ENCODE measurements at places on chromosomes 5 and 9.
A peak's percentile ranks its signal among the peaks of the same experiment; 100 is the strongest.

DNA sequence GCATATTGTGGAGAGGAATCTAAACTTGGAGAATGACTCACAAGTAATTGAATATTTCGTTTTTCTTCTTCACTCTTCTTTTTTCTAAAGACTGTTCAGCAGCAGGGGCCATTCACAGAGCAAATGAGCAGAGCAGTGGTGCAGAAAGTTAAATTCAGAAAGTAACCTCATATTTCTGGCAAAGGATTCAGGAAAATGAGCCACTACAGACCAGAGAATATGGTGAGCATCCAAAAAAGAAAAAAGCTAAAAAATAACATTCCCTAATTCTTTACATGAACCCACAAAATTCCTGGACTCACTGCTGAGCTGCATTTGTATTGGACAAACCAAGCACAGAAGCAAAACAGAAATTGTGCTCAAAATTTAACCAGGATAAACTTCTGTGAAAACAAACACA, 1486.8 kb upstream of the C9orf72 start:
- no peak for DNase-seq

DNA sequence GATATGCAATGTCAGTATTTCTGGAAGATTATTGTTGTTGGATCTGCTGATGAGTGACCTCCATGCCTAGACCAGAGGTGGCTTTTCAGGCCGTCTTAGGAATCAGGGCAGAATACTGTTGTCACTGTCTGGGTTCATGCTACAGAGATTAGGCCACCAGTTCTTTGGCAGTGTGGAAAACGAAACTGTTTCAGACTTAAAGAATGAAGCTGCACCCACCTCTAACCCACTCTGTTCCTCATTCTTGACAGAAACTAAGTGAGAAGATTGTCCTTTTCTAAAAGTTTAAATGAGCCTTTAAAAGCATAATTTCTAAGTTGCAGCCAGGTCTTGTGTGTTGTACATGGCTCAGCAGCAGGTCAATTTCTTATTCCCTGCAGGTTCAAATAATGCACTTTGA, 444.3 kb downstream of the ENC1 start:
- DNase-seq: no peak

DNA sequence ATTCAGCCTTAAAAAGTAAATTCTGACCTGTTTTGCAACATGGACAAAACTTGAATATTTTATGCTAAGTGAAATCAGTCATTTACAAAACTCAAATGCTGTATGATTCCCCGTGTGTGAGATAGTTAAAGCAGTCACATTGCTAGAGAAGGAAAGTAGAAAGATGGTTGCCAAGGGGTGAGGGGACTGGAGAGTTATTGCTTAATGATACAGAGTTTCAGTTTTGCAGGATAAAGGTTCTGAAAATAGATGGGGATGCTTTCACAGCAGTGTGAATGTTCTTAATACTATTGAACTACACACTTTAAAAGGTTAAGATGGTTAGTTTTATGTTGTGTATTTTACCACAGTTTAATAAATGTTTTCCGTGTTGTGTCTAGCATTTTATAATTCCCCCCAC, 51.2 kb downstream of the SGCD start:
- no peak for DNase-seq

DNA sequence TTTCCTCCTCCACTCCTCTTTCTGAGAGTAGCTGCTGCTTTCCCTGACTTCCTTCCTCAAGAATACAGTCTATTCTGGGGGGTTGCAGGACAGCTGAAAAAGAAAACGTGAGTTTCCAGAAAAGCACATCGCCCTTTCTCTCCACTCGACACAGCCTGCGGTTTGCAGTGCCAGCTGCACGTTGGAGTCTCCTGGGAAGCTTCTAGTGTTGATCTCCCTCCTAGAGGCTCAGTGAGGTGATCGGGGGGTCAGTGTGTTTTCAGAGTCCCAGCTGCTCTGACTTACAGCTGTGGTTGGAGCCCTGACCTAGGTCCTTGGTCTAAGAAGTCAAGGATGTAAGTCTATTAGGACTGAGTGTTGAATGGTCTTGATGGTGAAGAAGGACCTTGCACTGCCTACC, 25.0 kb upstream of the SUSD3 start:
- DNase-seq: no peak

DNA sequence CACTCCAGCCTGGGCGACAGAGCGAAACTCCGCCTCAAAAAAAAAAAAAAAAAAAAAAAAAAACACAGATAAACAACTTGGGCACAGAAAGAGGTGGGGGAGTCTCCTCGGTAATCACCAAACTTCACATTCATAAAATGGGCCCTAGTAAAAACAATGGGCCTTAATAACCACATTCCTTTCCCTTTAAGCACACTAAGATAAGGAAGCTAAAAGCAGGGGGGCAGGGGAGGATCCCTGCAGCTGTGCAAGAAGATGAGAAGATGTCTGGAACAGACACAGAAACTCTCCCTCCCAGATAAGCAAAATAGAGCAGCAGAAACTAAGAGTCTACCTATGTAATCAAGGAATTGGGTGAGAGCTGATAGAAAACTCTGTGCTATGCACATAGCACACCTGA, 111.2 kb upstream of the FAM174A start:
- no peak for DNase-seq

DNA sequence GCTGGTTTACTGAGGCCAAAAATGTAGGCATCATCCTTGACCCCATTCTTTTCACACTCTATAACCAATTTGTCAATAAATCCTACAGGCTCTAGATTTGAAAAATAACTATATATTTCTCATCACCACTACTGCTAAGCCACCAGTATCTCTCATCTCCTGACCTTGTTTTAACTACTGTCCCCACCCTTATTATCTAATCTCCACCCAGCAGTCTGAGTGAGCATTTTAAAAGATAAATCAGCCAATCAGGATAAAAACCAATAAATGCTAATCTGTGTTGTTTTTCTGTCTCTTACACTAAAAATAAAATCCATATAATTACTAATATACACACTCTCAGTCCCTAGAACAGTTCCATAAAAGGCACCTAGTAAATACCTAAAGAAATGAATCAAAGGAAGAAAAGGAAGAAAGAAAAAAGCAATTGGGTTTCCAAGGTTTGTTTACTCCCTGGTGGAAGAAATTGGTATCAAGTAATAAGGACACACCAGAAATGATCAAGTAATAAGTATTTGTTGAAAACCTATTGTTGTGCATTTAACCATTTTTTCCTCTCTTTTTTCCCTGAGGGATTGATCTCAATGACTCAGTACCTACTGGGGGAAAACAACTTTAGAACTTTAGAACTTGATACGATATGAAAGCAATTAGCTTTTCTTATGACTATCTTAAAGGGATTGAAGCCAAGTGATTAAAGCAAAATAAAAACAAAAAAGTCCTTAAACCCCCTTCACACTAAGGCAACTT, 19.3 kb downstream of the MRPS27 start:
- no peak for DNase-seq

- no peak for DNase-seq
Measured at GRCh38 chr5:91178461-91178860, 204.7 kb downstream of the ARRDC3 start.

DNA sequence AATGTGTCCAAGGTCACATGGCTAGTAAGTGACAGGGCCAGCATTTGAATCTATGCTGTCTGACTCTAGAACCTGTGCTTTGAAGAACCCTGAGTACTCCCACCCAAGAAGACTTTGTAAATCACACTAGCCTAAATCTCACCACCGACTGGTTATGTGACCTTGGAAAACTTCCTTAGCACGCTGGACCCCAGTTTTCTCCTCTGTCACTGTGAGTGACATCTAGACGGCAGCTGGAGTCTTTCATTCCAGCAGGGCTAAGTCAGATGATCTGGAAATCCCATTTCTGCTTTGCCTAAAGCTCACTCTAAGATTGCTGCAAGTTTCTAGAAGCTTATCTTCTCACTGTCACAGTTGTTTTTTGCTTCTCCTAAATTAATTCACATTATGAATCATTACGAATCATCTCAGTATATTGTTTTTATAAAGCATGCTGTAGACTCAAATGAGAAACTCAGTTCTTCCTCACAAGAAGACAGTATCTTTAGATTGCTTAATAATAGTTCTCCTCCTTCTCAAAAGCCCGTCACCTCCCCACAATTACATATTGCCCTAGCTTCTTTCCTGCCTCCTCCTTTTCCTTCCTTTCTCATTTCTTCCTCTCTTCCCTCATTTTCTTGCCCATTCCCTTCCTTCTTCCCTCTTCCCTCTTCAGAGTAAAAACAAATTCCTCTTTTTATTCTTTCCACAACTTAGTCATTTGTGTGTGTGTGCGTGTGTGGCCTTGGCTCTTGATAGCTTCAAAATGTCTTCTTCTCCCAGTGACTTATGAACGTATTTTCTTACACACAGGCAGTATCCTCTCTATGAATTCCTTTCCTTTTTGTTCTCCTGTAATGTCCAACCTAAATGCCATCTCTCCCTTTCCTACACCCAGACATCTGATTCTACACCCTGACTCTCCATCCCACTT, 16.8 kb downstream of the ALDOB start:
- DNase-seq: no peak

- DNase-seq: no peak
Measured at GRCh38 chr9:116094846-116095245, 58.7 kb upstream of the PAPPA start.

DNA sequence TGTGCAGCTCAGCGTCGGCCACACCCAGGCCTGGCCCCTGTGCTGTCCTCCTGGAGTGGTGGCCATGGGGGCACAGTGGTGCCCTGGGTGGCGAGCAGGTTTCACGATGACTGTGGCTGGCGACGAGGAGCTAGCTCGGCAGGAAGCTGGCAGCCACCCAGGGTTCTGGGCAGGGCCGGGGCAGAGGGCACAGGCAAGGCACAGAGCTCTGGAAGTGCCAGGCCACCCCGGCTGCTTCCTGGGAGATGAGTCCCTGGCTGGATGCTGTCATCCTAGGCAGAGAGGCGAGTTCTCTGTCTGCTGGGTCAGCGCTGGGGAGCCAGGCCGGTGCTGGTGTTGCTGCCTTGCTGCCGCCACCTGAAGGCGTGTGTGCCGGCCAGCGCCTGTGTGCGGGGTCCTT, 51.7 kb downstream of the RXRA start:
- DNase-seq: no peak

DNA sequence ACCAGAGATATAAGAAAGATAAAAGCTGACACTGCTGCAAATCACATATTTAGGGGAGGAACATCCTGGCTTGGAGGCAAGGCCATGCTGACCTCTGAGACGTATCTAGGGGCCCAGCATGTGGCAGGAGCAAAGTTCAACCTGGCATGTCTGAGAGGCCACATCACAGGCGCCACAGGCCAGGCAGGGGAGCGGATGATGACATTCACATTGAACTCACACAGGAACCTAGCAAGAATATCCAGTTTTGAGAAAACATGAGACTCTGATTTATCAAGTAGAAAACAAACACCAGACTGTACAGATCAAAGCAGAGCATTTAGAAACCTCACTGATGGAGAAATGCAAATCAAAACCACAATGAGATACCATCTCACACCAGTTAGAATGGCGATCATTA, 64.2 kb upstream of the STK32A start:
- DNase-seq: no peak

- DNase-seq: no peak
Measured at GRCh38 chr9:93467062-93467416, 13.7 kb upstream of the FAM120AOS start.

- DNase-seq: no peak
Measured at GRCh38 chr9:95091601-95092261, 225.8 kb downstream of the FANCC start.

GRCh38 chr9:113564498-113565237, 101.1 kb downstream of the RGS3 start:
- DNase-seq: no peak

DNA sequence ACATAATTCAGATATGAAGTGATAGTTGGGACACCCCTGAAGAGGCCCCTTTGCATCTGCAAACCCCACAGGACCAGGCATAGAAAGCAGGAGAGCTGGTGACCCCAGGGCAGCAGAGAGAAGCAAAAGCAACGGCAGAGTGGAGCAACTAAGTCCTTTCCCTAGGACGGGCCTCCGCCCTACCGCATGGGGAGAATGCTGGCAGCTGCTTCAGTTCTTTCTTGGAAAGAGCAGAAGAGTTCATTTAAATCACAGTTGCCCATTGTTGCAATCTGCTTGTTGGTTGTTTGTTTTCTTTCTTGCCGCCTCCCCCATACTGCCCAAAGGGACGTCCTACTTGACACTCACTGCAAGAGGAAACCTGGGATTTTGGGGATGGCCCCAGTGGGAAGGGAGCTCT, 126.2 kb downstream of the ADAMTS16 start:
- no peak for DNase-seq

GRCh38 chr9:127058645-127059021, 63.8 kb downstream of the ANGPTL2 start:
- DNase-seq: no peak

GRCh38 chr9:137789295-137789895, 88.2 kb upstream of the CACNA1B start:
- no peak for DNase-seq

DNA sequence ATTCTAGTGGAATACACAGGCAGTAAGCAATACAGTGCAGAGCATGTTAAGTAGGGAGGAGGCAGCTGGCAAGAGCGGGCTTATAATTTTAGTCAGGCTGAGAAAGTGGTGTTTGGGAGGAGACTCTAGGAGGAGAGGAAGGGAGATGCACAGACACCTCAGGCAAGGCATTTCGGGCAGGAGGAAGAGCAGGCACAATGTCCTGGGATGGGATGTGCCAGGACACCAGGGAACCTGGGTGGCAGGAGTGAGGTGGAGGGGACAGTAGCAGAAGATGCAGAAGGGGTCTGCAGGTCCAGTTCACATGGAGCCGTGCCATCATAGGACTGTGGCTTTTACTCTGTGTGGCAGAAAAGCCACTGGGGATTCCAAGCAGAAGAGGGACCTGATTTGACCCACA, 143.7 kb upstream of the FSTL4 start:
- DNase-seq: no peak

DNA sequence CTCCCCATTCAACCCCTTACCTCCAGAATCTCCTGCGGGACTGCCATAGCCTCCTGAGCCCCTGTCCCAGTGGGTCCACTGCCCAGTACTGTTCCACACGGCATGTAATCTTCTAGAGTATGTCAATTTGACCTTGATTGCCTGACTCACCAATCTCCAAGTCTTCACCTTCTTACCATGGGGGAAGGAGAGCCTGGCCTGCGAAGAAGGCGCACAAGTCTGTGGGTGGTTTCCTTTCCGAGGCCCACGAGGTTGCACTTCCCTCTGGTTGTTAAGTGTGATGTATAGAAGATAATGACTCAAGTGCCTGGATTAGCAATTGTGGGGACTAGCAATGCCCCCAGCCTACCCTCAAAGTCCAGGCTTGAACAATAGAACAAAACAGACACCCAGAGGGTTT, 8.1 kb upstream of the TENT4A start:
- no peak for DNase-seq

DNA sequence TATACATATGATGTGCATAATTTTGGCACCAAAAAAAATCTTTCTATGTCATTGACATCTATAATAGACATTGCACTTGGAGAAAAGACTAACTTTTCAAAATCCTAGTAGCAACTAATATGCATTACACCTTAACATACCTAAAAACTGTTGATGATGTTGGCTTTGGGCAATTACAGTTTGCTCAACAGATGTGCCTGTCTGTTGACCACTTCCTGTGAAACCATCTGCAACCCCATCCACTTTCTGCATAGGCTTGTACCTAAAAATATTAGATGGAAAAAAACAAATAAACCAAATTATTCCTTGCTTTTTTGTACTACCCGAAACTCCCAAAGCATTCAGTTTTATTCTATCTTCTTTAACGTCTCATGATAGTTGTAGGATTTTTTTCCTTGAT, 248.6 kb downstream of the RFX3 start:
- DNase-seq: peak; percentile 12

- DNase-seq: no peak
Measured at GRCh38 chr5:98470747-98471146, 302.7 kb upstream of the RGMB start.
